Fibroblast of lung (primary cell): ENCODE measurements at places on chromosomes 5 and 9.

DNA sequence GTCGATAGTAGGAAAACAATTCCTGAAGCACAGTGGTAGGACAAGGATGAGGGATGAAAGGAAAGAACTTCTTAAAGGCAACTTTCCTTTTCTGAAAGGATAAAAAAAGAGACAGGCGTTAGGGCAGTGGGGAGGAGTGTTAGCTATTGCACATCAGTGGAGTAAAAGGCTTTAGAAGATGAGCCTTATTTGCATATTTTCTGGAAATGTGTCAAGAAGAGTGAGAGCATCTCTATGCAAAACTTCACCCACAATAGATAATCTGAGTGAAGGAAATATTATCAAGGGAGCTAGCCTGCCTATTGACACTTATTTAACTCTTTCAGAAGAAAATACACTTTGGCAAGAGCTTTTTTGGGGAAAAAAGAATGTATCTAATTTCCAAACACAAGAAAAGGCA, 151.6 kb downstream of the MACIR start:
- DNase-seq: no peak

GRCh38 chr5:69206528-69207190, 17.3 kb downstream of the CENPH start:
- DNase-seq: peak; percentile 19

DNA sequence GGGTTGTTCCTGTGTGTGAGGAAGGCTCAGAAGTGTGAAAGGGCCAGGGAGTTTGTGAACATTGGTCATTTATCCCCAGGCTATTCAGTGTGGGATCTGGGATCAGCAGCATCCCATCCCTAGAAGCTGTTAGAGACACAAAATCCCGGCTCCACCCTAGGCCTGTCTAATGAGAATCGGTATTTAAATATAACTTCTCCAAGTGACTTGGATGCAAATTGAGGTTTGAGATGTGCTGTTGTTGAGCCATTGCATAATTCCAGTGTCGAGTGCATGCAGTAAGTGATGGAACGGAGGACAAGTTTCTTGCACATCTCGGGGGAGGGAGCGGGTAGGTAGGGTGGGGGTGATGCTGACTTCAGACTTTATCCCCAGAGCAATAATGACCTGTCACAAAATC, 138.3 kb downstream of the FBXL7 start:
- no peak for DNase-seq

GRCh38 chr5:66551338-66551737, 44.9 kb upstream of the MAST4 start:
- DNase-seq: no peak

GRCh38 chr5:148760945-148761638, 65.3 kb upstream of the ADRB2 start:
- DNase-seq: peak; percentile 19

GRCh38 chr5:7980881-7981280, 111.9 kb downstream of the MTRR start:
- DNase-seq: no peak

GRCh38 chr5:58183786-58184085, 276.1 kb downstream of the PLK2 start:
- DNase-seq: no peak

DNA sequence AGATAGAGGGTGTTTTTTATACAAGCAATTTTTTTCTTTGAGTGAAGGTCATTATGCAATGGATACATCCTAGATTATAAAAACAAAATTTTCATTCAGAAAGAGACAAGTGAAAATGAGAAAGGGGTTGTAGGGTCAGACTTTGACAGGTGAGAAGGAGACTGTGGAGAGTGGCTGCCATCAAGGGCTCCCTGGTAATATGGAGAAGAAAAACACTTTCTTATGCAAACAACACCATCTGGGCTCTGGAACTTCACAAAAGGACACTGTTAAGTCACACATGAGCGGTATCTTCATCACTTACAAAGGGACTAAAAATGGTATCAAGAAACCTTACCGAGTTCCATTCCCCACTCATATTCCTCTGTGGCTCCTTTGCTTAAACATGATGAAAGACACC, 23.5 kb downstream of the C7 start:
- DNase-seq: no peak

DNA sequence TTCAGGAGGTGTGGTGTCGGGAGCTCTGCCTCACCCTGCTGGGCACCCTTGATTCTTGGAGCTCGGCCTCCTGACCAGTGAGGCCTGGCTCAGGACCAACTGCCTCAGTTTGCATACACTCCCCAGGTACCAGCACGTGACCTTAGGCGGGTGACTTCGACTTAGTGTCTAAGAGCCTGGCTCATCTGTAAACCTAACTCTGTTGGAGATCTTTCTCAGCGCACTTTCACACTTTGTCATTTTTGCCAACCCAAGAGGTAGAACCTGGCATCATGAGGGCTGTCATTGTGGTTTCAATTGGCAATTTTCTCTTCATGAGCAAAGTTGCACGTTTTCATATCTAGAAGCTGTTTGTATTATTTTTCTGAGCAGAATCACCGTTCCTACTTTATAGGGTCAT, 13.4 kb upstream of the WNK2 start:
- no peak for DNase-seq
